ENCODE measurements at places on chromosomes 2 and 18. TPM values are rescaled to one million over a fixed set of nuclear protein-coding genes. Genes with fewer than 3 reads are reported as not detected.

DNA sequence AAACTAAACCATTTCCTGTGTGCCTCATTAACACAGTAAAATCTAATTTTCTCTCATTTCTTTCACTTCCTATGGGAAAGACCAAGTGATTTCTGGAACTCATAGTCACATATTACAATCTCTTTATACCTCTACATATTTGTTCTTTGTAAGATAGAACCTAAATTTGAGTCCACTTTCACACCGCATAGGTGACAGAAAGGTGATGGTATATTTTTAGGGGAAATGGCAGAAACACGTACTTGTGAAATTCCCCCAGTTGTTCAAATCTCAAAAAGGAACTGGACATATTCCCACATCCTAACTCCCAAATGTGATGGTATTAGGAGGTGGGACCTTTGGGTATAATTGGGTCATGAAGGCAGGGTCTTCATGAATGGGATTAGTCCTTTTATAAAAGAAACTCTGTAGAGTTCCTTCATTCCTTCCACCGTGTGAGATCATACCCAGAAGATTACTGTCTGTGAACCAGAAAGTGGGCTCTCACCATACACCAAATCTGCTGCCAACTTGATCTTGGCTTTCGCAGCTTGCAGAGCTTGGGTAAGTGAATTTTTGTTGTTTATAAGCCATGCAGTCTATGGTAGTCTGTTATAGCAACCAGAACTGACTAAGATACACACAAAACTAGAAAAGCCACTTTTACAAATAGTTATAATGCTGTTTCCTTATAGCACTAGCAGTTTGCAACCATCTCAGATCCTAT lies 542.1 kb downstream of the DSC3 start:
- H3K27ac ChIP-seq: no peak overlapping the region
- no peaks in the 10 kb centered on the region for H3K36me3 ChIP-seq
- no peak for DNase-seq
- no peak overlapping the region for H3K4me3 ChIP-seq
- H3K4me1 ChIP-seq: no peaks in the 10 kb centered on the region
- no peaks in the 10 kb centered on the region for H3K27me3 ChIP-seq

GRCh38 chr18:39149211-39149806 lies 1583.7 kb upstream of the CELF4 start:
- no peak overlapping the region for H3K27ac ChIP-seq
- no peaks in the 10 kb centered on the region for H3K27me3 ChIP-seq
- H3K36me3 ChIP-seq: no peaks in the 10 kb centered on the region
- no peak overlapping the region for H3K4me3 ChIP-seq
- DNase-seq: no peak

DNA sequence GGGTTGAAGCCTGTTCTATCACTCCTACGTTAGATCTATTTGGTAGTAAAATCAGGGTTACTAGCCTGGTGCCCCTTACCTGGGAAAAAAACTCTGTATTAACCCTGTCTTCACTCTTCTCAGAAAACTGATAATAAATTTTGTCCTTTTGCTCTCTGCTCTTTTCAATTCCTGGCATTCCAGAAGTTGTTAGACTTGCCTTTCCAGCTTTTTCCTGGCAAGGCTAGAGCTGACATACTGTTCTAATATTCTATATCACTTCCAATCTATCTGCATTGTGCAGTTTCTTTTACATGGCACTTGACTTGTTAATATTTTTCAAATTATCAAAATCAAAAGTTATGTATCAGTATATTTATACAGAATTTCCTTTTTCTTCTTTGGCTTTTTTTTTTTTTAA lies 162.2 kb downstream of the FIGN start:
- H3K4me1 ChIP-seq: no peaks in the 10 kb centered on the region
- no peak overlapping the region for H3K27ac ChIP-seq
- H3K4me3 ChIP-seq: no peak overlapping the region

The CMPK2 gene
- total RNA-seq: 0.80 TPM

- H3K27ac ChIP-seq: no peak overlapping the region
- H3K36me3 ChIP-seq: no peaks in the 10 kb centered on the region
- H3K27me3 ChIP-seq: no peaks in the 10 kb centered on the region
- DNase-seq: no peak
Observed at GRCh38 chr2:106963156-106963555, 77.2 kb upstream of the ST6GAL2 start.

DNA sequence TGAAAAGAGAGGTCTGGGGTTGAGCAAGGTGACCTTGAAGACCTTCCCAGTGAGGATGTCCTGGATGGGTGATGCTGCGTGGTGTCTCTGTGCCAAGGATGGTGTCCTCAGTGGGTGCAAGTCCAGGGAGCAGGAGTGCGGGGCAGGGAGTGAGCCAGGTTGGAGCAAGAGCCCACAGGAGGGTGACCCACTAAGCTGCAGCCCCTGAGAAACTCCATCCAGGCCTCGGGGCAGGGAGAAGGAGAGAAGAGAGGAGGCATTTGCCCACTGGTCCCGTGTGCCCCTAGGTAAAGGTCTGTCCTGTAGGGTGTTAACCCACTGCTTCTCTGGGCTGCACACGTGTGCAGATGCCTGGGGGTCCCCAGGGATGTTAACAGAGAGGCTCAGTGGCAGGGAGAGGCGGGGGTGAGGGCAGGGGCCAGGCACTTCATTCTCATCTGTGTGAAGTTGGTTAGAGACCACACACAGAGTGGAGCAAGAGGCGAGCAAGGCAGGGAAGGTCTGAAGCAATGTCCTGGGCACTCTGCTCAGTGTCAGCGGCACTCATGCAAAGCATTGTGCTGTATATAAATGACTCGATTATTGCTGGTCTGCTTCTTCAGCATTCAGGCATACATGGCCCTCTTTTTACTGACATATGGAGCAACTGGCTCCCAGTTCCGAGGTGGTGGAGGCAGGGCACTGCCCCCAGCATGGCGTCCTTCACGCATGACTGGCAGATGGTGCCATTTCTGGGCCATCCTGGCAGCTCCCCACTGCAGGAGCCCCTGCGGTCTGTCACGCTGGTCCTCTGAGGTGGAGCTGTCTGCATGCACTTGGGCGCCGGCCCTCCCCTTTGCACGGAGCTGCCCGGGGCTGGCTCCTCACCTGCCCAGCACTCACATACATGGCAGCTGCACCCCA lies 117.2 kb upstream of the HS6ST1 start:
- no peak for DNase-seq
- no peaks in the 10 kb centered on the region for H3K36me3 ChIP-seq
- H3K4me3 ChIP-seq: no peak overlapping the region
- no peak overlapping the region for H3K27ac ChIP-seq

DNA sequence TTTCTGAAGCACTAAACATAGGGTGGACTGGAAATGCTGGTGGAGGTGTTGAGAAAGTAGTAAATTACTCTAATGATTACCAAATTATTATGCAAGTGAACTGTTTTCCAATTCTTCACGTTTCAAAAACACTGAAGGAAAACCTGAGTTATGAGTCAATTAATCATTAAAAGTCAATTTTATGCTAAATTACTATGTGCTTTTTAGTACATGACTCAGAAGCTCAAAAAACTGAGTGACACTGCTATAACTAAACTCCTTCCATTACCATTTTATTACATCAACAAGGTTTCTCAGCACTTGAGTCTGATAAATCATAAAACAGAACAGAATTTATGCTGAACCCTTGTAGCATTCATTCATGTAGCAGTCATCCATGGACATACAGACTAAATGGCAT lies 20.4 kb downstream of the CHMP3 start:
- H3K27ac ChIP-seq: no peak overlapping the region
- no peaks in the 10 kb centered on the region for H3K27me3 ChIP-seq
- H3K4me1 ChIP-seq: no peaks in the 10 kb centered on the region
- H3K4me3 ChIP-seq: no peak overlapping the region
- DNase-seq: no peak

- H3K4me1 ChIP-seq: peaks cover 11% of the 10 kb centered on the region
- H3K36me3 ChIP-seq: no peaks in the 10 kb centered on the region
- DNase-seq: no peak
- H3K4me3 ChIP-seq: peak overlapping the region; percentile 35
- H3K27ac ChIP-seq: no peak overlapping the region
Observed at GRCh38 chr2:216694082-216694825, 1.1 kb downstream of the IGFBP5 start.

GRCh38 chr2:149155196-149155969 lies 116.9 kb downstream of the LYPD6B start:
- no peaks in the 10 kb centered on the region for H3K36me3 ChIP-seq
- no peaks in the 10 kb centered on the region for H3K4me1 ChIP-seq
- no peak overlapping the region for H3K27ac ChIP-seq
- DNase-seq: no peak

DNA sequence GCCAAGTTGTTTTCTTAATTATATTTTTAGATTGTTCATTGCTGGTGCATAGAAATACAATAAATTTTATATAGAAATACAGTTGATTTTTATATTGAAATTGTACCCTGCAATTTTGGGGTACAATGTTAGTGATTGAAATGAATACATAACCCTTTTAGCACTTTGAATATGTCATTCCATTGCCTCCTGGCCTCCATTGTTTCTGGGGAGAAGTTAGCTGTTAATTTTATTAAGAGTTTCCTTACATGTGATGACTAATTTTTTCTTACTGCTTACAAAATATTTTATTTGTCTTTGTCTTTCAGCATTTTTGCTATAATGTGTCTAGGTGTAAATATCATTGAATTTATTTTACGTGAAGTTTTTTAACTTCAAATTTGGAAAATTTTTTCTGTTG lies 176.5 kb upstream of the DCC start:
- DNase-seq: no peak
- no peak overlapping the region for H3K4me3 ChIP-seq
- no peaks in the 10 kb centered on the region for H3K36me3 ChIP-seq
- no peak overlapping the region for H3K27ac ChIP-seq
- H3K27me3 ChIP-seq: no peaks in the 10 kb centered on the region

- no peak overlapping the region for H3K4me3 ChIP-seq
- peak overlapping the region; percentile 57 for H3K27ac ChIP-seq
- peak; percentile 68 for DNase-seq
- H3K4me1 ChIP-seq: peaks cover 7% of the 10 kb centered on the region
- H3K36me3 ChIP-seq: no peaks in the 10 kb centered on the region
- H3K27me3 ChIP-seq: no peaks in the 10 kb centered on the region
Observed at GRCh38 chr2:238596571-238597551, 170.1 kb downstream of the ASB1 start.

The PROKR1 gene
- total RNA-seq: not detected

GRCh38 chr2:109134741-109135358 lies 5.8 kb downstream of the SH3RF3 start:
- peaks cover 50% of the 10 kb centered on the region for H3K4me1 ChIP-seq
- no peaks in the 10 kb centered on the region for H3K36me3 ChIP-seq
- H3K27me3 ChIP-seq: peaks cover 2% of the 10 kb centered on the region
- DNase-seq: no peak

DNA sequence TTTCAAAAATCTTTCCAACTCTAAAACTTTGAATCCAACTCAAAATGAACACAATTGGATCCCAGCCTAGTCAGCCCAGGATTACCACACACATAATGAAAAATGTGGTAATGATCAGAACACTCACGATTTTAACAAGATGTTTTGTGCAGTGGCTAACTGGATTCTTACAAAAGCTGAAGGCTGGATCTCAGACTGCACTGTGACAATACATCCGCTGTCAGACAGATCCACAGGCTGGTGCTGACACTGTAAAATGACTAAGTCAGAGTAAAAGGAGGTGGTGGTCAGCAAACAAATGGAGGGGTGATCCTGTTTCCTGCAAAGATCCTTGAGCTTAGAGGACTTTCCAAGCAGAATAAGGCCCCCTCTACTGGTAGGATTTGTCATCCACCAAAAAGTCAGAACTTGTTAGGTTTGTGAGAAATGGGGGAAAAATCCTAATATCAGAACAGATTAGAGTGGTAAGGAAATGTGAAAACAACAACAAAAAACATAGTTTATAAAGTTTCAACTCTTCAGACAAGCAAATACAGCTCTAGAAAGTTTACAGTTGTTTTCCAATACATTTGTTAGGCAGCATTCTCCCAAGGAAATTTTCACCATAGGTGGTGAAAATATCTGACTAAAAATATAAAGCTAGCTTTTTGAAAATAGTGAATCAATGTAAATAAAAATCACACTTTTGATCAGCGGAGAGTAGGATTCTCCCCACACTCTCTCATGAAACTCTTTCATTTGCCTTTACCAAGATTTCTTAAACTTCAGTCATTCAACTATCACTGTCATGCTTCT lies 211.9 kb downstream of the AGPS start:
- H3K36me3 ChIP-seq: no peaks in the 10 kb centered on the region
- H3K27me3 ChIP-seq: no peaks in the 10 kb centered on the region
- no peak overlapping the region for H3K27ac ChIP-seq
- no peak overlapping the region for H3K4me3 ChIP-seq

DNA sequence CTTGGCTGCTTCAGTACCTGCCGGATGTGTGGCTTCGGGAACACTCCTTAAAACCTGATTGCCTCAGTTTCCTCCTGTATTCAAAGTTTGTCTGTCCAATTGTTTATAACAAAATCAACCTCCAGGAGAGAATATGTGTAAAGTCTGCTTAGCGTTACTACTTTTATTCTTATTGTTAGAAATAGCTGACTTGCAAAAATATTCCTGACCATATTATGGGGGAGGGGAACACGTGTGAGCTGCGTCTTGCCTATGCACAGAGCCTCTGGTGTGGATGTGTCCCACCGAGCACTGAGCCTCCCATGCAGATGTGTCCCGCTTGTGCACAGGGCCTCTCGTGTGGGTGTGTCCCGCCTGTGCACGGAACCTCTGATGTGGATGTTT lies 82.5 kb downstream of the DCDC2C start:
- no peak for DNase-seq
- H3K4me3 ChIP-seq: no peak overlapping the region
- peaks cover 25% of the 10 kb centered on the region for H3K27me3 ChIP-seq
- no peaks in the 10 kb centered on the region for H3K4me1 ChIP-seq
- no peak overlapping the region for H3K27ac ChIP-seq

DNA sequence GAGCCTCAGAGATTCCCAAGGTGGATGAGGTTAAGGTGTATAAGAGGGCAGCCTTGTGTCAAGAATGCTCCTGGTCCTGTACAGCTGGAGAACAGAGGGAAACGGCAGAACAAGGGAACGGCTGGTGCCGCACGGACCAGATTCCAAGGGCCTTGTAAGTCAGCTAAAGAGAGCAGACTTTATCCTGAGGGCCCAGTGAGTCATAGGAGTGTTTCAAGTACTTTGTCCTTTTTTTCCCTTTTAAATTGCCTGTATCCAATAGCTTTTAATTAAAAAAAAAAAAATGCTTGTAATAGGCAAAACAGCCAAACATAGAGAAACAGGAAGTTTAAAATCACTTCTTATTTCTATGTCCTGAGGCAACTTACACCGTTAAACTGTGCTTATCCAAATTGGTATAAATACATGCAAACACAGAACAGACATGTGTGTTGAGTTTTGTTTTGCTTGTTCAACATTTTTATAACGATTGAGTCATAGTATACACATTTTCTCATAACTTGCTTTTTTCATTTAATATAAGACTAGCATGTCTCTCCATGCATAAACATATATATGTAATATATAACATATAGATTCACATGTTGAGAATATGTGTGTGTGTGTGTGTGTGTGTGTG lies 42.1 kb upstream of the EVA1A start:
- no peaks in the 10 kb centered on the region for H3K36me3 ChIP-seq
- H3K4me1 ChIP-seq: no peaks in the 10 kb centered on the region

DNA sequence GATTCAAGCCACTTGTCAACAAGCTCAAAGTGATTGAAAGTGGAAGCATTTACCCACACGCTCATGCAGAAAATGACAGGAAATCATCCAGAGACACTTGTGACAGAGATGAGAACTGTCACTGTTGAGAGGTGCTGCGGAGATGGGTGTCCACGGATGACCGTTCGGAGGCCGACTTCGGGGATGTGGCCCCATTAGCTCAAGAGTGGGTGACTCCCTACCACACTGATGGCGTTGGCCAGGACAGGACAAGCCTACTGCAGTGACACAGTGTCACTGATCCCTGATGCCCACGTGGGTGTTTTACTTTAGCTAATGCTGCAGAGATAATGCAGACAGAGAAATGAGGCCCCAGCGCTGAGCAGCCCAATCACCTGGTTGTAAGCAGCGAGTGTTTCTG lies 81.5 kb upstream of the YWHAQ start:
- no peaks in the 10 kb centered on the region for H3K4me1 ChIP-seq
- H3K36me3 ChIP-seq: no peaks in the 10 kb centered on the region
- no peak overlapping the region for H3K4me3 ChIP-seq
- H3K27me3 ChIP-seq: no peaks in the 10 kb centered on the region

All from Panc1 (cell line).